ENCODE measurements at places on chromosomes 7 and 10. TPM values are rescaled to one million over a fixed set of nuclear protein-coding genes. Genes with fewer than 3 reads are reported as not detected.

SKIDA1 gene
- 11.5 TPM for polyA plus RNA-seq

TDRD1 gene
- polyA plus RNA-seq: not detected

FAM25G gene
- polyA plus RNA-seq: not detected

APBB1IP gene
- 1.1 TPM for polyA plus RNA-seq

PLXDC2 gene
- polyA plus RNA-seq: 33.9 TPM

DNA sequence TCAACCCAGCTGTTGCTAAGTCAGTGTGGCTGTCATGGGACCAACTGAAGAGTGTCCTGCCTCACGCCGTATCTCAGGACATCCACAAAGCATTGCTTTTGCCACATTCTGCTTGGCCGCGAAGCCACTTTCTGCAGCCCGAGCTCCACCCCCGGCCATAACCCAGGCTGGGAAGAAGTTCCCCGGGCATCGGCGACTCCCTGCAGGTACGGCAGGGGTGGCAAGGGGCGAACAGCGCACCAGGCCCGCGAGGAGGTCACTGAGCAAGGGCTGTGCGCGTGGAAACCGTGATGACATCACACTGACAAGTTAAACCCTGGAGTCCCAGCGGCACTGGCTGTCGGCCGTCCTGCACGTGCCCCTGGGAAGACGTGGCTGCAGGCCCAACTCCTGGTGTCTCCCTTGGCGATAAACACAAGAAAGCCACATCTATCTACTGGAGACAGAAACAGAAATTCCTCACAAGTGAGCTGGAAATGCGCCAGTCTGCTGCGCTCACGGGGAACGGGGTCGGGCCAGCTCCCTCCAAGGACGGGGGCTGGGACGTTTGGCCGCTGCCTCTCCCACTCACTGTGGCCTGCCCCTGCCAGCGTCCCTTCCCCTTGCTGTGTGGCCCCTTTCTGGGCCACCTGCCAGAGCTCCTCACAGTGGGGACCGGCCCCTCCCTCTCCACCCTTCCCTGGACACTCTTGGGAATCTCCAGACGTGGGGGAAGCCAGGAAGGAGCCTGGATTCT lies 326.3 kb downstream of the DNAJB6 start:
- DNase-seq: no peak

DNA sequence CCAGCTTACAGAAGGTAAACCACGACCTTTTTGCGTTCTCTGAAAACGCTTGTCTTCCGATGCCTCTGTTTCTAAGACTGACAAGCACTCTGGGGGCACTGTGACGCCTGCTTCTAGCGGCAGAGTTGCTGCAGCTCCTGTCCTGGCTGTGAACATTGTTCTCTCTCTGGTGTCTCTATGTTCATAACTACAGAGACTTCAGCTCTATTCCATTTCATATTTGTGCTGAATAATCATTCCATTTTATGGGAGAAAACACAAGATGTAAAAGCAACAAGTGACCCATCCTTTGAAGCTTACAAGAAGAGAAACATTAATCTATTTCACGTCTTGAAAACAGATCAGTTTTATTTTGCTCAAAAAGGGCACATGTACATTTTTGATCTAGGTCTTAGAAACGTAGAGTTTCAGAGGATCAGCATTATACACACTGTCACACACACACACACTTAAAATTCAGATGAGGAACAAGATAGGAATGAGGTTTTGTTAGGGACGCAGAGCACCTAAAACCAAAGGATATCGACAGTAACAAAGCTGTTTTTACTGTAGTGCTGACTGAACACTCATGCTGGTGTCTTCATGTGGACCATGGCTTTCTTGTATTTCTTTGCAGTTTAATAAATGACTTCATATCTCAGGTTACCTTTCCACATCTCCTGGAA lies 3.0 kb downstream of the IKZF1 start:
- DNase-seq: no peak

GRCh38 chr7:111730476-111731300 lies 168.4 kb upstream of the IMMP2L start:
- no peak for DNase-seq

- DNase-seq: no peak
These were observed 20.2 kb downstream of the DDC start for GRCh38 chr7:50544992-50545391.

DNA sequence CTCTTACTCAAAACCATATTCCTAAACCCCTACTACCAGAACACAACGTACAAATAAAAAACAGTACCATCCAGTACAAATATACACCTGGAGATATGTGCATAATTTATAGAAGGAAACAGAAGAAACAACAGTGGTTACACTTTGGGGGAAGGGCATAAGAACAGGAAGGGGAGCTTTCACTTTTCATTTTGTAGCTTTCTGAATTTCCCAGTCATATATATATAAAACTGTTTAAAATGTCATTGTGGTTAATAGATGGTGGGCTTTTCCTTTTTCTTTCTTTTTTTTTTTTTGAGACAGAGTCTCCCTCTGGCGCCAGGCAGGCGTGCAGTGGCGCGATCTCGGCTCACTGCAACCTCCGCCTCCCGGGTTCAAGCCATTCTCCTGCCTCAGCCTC lies 47.2 kb downstream of the MALSU1 start:
- DNase-seq: no peak

- no peak for DNase-seq
These were observed 31.7 kb downstream of the TRDMT1 start for GRCh38 chr10:17169803-17170202.

- no peak for DNase-seq
These were observed 2.5 kb downstream of the TRIM8 start for GRCh38 chr10:102646610-102647442.

- no peak for DNase-seq
These were observed 990.3 kb upstream of the ZNF722 start for GRCh38 chr7:63008366-63008765.

GRCh38 chr7:98360221-98361130 lies 40.4 kb downstream of the BAIAP2L1 start:
- DNase-seq: no peak

- DNase-seq: no peak
These were observed 464.9 kb upstream of the NRP1 start for GRCh38 chr10:33799281-33799943.

DNA sequence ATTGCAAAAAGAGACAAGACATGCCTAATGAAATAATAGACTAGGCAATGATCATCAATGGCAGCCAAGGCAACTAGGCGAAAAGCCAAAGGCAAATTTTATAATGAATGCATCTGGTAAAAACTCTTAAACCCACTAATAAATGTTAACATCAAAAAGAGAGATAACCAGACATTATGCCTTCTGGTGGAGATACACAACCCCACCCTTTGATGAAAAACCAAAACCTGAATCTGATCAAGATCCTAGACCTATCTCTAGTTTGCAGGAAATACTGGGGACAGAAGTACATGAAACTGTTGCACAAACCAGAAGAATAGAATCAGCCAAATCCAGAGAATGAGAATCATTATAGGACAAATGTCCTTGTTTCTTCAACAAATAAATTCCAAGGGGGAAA lies 22.0 kb upstream of the GSAP start:
- DNase-seq: no peak

- DNase-seq: no peak
These were observed 64.2 kb downstream of the PRLHR start for GRCh38 chr10:118531105-118531852.

All from right renal pelvis (tissue), 4 donors.